Gastrocnemius medialis (tissue), 4 donors: ENCODE measurements at places on chromosomes 4 and X. TPM values are rescaled to one million over a fixed set of nuclear protein-coding genes. Genes with fewer than 3 reads are reported as not detected.

The CT45A10 gene
- total RNA-seq: not detected

DNA sequence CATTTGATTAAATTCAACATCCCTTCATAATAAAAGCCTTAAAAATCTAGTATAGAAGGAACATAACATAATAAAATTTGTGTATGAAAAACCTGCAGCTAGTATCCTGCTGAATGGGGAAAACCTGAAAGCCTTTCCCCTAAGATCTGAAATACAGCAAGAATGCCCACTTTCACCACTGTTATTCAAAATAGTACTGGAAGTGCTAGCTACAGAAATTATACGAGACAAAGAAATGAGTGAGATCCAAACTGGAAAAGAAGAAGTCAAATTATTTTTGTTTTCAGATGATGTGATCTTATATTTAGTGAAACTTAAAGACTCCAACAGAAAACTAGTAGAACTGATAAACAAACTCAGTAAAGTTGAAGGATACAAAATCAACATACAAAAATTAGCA is 152.9 kb downstream of the RTL3 start:
- no peaks in the 10 kb centered on the region for H3K4me1 ChIP-seq
- H3K27ac ChIP-seq: no peak overlapping the region
- no peak for DNase-seq

DNA sequence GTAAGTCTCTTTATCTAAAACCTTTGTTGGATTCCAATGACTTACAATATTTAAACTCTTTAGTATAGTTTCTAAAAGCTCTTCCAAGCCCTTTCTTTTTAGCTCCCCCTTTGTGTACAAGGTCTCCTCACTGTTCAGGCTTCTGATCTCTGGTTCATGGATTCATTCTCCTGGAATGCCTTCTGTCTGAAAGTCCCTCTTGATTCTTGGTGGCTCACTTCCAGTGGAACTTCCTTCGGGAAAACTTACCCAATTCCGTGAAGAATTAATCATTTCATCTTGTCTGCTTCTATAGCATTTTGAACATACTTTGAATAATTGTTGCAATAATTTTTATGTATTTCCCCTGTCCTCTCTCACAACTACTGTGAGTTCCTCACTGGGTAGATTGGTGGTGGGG is 3.6 kb downstream of the ARHGAP24 start:
- no peak for DNase-seq
- no peak overlapping the region for H3K4me3 ChIP-seq
- no peak overlapping the region for H3K27ac ChIP-seq
- peaks cover 5% of the 10 kb centered on the region for H3K4me1 ChIP-seq

The GC gene
- 9.8 TPM for total RNA-seq

- H3K4me1 ChIP-seq: no peaks in the 10 kb centered on the region
- no peaks in the 10 kb centered on the region for H3K36me3 ChIP-seq
- no peak for DNase-seq
- H3K4me3 ChIP-seq: no peak overlapping the region
Measured at GRCh38 chr4:176443646-176444409, 124.1 kb downstream of the SPCS3 start.

The CXCL3 gene
- not detected for total RNA-seq

The NWD2 gene
- not detected for total RNA-seq
